Right hindlimb (tissue), 1 donor: ENCODE measurements at places on chromosomes 5 and 9.

DNA sequence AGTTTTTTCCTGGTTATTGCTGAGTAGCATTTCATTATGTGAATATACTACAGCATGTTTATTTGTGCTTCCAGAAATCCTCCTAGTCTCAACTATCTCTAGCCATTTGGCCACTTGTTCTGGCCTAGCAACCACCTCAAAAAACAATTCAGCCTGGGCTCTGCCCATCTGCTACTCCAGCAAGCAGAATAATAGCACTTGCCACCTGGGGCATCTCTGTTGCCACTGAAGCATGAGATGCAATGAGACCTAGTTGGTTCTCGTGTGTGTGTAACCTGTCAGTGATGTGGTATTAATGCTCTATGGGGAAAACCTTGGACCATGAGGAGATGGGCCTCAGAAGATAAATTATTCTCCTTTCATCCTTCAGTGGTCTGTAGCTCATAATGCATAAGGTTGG, 129.5 kb downstream of the RNF180 start:
- DNase-seq, result no peak

GRCh38 chr9:129276486-129277230, 98.6 kb upstream of the IER5L start:
- no peak for DNase-seq

- DNase-seq, result no peak
Measured at GRCh38 chr5:94485067-94485466, 133.3 kb downstream of the KIAA0825 start.

GRCh38 chr9:108049671-108050494, 560.3 kb upstream of the KLF4 start:
- DNase-seq, result no peak

DNA sequence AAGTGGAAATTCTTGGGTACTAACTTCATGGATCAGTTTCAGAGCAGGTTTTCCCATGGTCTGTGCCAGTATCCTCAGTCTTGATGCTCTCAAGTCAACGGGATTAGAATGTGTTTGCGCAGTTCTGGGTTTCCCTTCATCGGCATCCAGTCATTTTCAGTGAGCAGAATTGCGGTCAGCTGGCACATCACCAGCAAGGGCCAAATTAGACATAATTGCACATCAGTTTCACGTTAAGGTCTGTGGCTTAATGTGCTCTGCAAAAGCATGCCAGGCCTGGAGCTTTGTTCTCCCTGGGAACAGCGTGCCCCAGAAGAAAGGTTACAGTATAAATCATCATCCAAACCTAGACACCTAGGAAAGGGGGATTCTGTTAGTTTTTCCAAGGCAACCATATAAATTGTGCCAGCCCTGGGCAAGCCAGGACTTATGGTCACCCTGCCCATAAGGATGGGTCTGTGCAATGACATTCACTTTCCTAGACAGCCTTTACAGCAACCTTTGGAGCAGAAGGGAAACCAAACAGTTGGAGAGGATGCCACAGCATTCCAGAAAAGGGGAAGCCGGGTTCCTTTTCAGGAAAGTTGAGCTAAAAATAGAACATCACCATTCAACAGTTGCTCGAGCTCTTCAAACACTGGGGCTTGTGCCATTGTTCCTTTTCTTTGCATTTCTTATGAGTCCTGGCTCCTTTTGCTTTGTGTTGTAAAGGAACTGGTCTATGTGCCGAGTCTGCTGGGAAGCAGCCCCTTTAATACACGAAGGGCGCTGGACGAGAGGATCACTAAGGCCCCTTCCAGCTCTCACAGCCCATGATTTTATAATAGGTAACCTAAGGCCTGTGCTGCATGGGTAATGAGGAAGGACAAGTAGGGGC, 23.1 kb downstream of the IQGAP2 start:
- DNase-seq, result peak; percentile 55

DNA sequence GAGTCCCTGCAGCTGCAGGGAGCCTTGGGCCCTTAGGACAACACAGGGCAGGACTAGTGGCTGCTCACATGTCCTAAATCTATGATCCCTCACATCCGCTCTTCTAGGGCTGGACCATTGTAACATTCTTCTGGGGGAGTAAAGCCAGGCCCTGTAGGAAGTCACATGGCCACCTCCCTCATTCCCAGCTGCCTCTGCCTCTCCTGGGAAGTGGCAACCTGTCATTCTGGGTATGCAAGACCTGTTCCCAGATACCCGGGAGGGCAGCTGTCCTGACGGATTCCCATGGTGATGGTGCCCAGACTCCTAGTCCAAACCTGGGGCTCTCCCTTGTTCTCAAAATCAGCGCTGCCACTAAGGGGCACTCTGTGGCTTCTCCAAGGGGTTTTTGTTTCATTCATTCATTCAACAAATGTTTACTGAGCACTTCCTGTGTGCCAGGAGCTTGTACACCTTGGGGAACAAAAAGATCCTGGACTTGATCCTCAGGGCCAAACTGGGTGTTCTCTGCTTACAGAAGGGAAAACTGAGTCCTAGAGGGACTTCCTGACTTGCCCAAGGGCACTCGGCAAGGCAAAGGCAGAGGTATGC, 85.6 kb downstream of the PSD2 start:
- peak; percentile 40 for DNase-seq
